ENCODE measurements at places on chromosomes 6 and 20.

- no peak for DNase-seq
Observed at GRCh38 chr6:14310960-14311359, 193.4 kb downstream of the CD83 start.

- no peak for DNase-seq
Observed at GRCh38 chr6:152750694-152751093, at the start of gene VIP. TSS of gene VIP (plus strand) at chr6:152750797. CDS start at chr6:152752178, 1,381 bp downstream.

DNA sequence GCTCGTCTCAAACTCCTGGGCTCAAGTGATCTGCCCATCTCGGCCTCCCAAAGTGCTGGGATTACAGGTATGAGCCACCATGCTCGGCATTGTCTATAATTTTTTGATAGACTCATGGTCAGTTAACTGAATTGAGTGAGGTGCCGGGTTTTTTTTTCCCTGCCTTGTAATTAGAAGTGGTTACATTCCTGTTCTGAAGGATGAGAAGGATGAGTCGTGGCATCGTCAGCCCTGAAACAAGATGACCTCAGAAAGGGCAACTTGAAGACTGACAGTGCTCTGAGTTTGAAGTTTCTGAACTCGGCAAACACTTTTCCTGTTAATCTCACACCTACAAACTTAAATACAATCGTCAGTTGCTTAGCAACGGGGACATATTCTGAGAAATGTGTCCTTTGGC, 158.7 kb upstream of the PDE10A start:
- no peak for DNase-seq

DNA sequence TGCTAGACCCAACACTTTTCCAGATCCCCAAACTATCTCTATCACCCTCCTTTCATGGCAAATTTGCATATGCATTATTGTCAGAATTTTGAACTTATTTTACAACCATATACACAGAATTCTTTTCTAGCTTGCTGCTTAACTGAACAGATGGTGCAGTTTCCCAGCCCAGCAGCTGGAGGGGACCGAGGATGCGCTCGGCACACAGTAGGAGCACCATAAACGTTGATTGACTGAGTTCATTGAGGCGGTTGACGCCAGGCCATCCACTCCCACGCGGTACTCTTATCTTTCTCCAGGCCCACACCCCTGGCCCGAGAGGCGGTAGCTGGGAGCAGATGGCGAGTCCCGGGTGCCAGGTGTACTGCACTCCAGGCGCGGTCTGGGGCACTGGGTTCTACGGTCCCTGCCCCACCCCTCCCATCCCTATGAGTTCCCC, 6.8 kb upstream of the SOX4 start:
- no peak for DNase-seq

GRCh38 chr6:125859727-125860126, 69.0 kb downstream of the NCOA7 start:
- DNase-seq = no peak

DNA sequence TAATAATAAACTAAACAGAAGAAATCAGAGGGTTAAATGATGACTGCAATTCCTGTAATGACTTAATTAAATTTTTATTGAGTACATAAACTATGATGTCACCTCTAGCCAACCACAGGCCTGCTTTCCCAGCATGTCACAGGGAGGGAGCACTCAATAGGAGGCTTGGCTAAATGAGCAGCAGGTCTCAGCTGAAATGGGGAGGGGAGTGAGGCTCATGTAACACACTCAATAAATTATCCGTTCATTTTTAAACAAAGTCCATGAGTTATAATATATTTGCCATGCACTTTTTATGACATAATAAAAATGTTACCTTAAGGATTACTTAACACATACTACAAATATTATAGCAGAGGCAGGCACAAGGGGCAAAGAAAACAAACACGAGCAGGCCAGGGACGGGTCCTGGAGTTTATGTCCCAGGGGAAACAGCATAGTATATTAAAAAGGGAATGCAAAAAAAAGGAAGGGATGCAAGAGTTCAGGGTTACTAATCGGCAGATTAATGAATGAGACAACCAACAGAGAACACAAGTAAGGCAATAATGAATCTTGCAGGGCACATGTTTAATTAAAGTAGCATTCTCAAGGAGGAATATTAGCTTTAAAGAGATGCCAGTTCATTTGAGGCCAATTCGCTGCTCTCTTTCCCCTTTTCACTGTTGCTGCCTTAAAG, 27.1 kb upstream of the FAM83C start:
- no peak for DNase-seq

- DNase-seq = no peak
Observed at GRCh38 chr6:28208111-28208659, 16.9 kb upstream of the ZSCAN9 start.

- no peak for DNase-seq
Observed at GRCh38 chr6:108714766-108715414, 133.3 kb upstream of the ARMC2 start.

- DNase-seq = no peak
Observed at GRCh38 chr6:75337835-75338580, 53.4 kb upstream of the TMEM30A start.

DNA sequence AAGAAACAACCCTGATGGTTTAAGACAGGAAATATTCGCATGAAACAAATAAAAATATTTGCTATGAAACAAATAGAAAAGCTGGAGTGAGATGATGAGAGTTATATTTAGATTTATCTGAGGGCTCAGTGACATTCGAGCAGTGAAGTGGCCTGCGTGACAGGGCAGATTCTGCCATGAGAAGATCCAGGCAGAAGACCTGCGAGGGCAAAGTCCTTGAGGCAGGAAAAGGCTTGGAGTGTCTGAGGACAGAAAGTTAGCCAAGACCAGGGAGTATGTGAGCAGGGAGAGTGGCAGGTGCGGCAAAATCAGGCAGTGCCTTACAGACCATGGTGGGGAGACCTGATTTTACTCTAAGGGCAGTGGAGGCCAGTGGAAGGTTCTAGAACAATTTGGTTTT, 66.9 kb upstream of the RIN2 start:
- DNase-seq = no peak

DNA sequence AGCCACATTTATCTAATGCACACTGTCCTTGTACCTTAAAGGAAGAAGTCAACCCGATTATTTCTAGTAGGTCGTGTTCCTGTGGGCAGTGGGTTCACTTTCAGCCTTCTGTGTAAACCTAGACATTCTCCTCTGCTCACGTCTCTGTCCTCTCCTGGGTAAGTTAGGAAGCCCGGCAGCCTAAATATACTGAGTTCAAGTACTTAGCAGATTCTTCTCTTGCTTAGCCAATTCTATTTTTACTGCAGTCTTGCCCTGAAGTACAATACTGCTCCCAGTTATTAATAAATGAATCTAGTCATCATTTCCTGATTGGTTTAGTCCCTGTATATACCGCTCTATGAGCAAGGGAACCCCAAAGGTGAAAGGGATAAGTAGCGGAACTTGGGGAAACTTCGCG, 14.6 kb upstream of the GPR63 start:
- no peak for DNase-seq

GRCh38 chr6:13787137-13787536, 27.2 kb downstream of the MCUR1 start:
- no peak for DNase-seq

DNA sequence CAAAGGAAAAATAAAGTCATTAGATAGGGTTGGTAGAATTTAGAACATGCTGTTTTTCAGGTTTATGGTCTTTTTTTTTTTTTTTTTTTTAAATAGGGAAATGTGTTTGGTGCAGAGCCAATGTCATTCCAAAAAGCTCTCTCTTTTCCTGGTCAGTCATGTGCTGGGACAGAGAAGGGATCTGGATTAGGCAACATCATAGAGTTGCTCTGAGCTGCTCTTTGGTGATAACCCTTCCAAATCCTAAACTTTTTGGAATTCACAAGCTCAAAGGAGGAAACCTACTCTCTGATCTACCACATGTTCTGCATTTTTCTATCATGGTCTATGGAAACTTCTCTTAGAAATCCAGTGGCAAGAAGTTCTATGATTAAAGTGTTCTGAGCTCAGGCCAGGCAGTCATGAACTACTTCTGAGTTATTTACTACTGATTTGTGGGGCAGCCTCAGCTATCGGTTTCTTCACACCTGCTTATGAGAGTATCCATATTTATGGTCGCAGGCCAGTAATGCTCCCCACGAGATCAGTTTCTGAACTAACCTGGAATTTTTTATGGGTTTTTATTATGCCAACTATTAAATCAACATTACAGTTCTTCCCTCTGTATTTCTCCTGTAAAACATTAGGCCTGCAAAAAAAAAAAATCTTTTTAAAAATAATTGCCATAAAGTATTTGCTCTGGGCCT, 4.8 kb downstream of the EDN1 start:
- DNase-seq = no peak

GRCh38 chr6:126252154-126252553, 87.8 kb upstream of the CENPW start:
- DNase-seq = no peak

- no peak for DNase-seq
Observed at GRCh38 chr6:167077241-167077932, 45.5 kb upstream of the CCR6 start.

DNA sequence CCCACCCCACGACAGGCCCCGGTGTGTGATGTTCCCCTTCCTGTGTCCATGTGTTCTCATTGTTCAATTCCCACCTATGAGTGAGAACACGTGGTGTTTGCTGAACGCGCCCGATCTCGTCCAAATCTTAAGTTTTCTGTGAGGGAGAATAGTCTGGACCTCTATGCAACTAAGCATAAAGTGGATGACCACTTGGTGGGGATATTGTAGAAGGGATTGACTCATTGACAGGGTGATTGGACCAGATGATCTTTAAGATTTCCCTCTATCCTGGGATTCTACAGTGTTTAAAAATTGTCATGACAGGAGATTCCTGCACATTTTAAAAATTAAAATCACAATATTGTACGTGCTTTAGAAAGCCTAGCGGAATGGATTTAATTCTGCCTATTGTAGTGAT, 141.3 kb downstream of the TRMT11 start:
- DNase-seq = no peak

- DNase-seq = no peak
Observed at GRCh38 chr6:33116841-33117711, 41.3 kb downstream of the HLA-DPB1 start.

- no peak for DNase-seq
Observed at GRCh38 chr6:88921734-88922133, 41.7 kb downstream of the RNGTT start.

- no peak for DNase-seq
Observed at GRCh38 chr20:21020659-21021471, 85.3 kb downstream of the LINC00237 start.

GRCh38 chr6:152748843-152749242, 1.8 kb upstream of the VIP start:
- DNase-seq = no peak

GRCh38 chr6:165562421-165563090, 100.5 kb downstream of the PDE10A start:
- no peak for DNase-seq

GRCh38 chr6:91299544-91300491, 712.9 kb upstream of the MAP3K7 start:
- no peak for DNase-seq

DNA sequence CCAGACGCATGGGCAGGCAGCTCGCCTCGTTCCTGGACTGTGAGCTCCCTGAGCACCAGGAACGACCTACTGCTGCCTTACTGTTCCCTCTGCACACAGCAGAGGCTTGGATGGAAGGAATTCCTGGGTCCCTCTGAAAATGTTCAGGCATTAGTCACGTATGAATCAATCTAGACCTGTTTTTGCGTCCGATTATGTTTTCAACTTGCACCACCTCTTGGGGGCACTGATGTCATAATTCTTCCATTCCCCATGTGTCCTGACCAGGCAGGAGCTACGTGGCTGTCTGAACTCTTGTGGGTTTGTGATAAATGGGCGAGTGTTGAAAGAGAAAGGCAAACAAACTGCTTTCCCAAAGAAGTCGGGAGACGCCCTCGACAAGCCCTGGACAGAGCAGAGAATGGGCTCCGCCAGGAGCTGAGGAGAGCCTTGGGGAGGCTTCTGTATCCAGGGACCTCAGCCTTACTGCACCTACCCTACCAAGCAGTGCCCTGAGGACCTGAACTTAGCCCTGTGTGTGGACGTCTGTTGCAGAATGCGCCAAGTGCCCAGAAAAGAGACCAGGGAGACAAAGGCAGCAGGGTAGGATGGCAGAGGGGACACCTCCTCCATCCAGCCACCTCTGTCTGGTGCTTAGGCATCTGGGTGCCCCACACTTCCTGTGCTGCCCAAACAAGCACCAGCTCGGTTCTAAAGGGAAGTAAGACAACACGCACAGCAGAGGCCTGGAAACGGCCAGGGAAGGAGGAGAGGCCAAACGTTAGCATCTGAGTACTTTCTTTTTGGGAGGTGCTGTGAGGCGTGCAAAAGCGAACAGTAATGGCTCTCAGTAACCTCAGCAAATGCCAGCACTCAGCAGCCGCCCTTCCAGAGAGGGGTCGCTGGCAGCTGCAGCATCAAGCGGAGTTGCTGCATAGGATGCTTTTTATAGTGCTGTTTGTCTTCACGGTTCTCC, 124.2 kb downstream of the LY86 start:
- DNase-seq = no peak

DNA sequence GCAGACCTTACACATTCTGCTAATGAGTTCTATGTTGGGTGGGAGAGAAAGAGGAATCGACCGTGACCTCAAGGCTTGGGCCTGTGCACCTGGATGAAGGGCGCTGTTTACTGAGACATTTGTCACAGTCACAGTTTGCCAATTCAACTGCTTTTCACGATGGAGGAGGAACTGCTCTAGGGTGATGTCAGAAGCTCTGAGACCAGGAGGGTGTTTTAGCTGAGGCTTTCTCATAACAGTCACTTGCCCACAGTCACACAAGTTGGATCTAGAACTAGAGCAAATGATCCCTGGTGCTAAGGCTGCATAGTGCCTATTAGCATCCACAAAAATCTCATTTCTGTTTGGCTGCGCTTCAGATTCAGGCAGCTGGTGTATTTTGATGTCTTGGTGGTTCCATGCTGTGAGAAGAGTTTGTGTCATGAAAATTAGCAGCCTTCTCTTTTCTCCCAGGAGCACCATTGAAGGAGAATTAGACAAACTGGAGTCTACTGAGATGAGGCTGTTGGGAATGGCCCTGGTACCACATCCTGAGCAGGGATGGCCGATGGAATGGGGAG, 83.3 kb upstream of the TGM3 start:
- no peak for DNase-seq

DNA sequence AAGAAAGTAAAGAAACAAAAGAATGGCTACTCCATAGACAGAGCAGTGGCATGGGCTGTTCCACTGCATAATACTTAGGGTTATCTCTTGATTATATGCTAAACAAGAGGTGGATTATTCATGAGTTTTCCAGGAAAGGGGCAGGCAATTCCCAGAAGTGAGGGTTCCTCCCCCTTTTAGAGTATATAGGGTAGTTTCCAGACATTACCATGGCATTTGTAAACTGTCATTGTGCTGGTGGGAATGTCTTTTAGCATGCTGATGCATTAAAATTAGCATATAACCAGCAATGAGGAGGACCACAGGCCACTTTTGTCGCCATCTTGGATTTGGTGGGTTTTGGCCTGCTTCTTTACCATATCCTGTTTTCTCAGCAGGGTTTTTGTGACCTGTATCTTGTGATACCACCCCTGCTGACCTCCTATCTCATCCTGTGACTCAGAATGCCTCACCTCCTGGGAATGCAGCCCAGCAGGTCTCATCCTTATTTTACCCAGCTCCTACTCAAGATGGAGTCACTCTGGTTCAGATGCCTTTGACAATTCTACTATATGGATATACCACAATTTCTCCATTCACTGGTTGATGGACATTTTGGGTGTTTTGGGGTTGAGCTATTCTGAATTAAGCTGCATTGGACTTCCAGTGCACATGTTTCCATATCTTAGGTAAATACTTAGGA, 280.6 kb downstream of the FARS2 start:
- DNase-seq = no peak
